ENCODE measurements at places on chromosomes 2 and 18. TPM values are rescaled to one million over a fixed set of nuclear protein-coding genes. Genes with fewer than 3 reads are reported as not detected.

DNA sequence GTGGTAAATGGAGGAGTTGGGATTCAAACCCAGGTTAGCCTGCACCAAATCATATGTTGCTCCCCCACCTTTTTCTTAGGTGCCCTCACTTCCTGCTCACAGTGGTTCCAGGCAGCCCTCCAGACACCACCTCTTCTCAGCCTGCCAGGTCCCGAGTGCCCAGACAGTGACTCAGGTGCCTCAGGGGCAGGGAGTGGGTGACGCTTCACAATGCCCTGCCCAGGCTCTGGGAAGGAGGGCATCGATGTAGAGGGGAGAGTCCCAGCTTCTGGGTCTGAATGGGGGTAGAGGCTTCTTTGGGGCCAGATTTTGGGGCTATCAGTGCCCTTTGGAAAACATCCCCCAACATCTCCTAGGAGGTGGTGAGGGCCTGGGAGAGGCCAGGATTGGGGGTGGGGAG, 5.2 kb upstream of the DNAJB2 start:
- no peaks in the 10 kb centered on the region for H3K36me3 ChIP-seq
- peaks cover 25% of the 10 kb centered on the region for H3K4me1 ChIP-seq
- H3K4me3 ChIP-seq, result no peak overlapping the region
- DNase-seq, result peak; percentile 51

- H3K27ac ChIP-seq, result no peak overlapping the region
- no peaks in the 10 kb centered on the region for H3K27me3 ChIP-seq
- DNase-seq, result no peak
- no peak overlapping the region for H3K4me3 ChIP-seq
- no peaks in the 10 kb centered on the region for H3K4me1 ChIP-seq
Measured at GRCh38 chr2:241620419-241620769, 16.6 kb downstream of the THAP4 start.

GRCh38 chr18:57907550-57907949, 104.4 kb upstream of the ATP8B1 start:
- no peaks in the 10 kb centered on the region for H3K36me3 ChIP-seq
- H3K4me1 ChIP-seq, result no peaks in the 10 kb centered on the region
- H3K4me3 ChIP-seq, result no peak overlapping the region

PROM2 gene
- 1.4 TPM for total RNA-seq
